ENCODE measurements at places on chromosomes 5 and 9.
A peak's percentile ranks its signal among the peaks of the same experiment; 100 is the strongest.

DNA sequence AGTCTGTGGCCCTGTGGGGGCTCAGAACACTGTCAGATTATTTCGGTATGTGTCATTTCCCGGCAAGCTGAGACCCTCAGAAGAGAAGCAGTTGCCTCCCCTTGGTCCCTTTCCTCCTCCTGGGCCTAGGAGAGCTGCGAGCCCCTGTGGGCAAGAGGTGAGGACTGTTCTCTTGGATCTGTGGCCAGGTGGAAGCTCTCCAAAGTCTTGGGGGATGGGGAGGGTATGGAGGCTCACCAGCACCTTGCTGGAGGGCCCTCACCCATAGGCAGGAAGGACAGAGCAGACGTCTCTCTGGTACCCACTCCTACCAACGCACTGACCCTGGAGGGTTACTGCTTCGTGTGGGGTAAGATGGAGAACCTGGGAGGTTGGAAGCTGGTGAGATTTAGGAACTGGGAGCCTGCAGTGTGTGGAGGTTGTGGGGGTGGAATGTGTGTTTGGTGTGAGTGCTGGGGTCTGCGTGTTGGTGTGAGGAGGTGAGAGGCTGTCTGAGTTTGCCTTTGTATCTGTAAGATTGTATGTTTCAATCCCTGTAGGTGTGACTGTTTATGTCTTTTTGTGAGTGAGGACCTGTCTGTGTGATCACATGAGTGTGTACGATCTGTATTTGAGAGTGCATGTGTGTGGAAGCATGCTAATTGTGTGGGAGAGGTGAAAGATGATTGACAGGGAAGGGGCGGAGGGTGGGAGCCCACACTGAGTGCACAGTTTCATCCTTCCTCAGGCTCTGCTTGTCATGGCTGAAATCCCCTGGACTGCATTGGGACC is 52.4 kb upstream of the PSD2 start:
- DNase-seq: no peak

DNA sequence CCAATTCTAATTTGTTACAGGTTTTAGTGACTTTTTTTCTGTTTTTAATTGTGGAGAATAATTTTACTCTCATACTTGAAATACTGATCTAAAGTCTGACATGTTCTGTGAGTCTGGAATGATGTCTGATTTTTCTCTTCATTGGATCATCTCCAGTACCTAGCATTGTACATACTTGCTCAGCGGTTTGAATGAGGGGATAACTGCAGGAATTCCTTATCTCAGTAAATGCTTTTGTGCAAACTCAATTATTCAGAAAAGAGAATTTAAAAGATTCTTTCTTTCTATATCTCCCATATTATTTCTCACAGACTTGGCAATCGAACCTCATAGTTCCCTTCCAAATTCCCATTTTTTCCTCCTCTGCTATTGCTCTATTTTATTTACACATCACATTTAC is 397.9 kb upstream of the SGCD start:
- no peak for DNase-seq

GRCh38 chr9:135343837-135344522 is 135.6 kb upstream of the PPP1R26 start:
- DNase-seq: no peak

- DNase-seq: no peak
Measured at GRCh38 chr9:87359958-87360601, 137.6 kb upstream of the DAPK1 start.

- no peak for DNase-seq
Measured at GRCh38 chr5:135136546-135136945, 102.5 kb upstream of the PITX1 start.

DNA sequence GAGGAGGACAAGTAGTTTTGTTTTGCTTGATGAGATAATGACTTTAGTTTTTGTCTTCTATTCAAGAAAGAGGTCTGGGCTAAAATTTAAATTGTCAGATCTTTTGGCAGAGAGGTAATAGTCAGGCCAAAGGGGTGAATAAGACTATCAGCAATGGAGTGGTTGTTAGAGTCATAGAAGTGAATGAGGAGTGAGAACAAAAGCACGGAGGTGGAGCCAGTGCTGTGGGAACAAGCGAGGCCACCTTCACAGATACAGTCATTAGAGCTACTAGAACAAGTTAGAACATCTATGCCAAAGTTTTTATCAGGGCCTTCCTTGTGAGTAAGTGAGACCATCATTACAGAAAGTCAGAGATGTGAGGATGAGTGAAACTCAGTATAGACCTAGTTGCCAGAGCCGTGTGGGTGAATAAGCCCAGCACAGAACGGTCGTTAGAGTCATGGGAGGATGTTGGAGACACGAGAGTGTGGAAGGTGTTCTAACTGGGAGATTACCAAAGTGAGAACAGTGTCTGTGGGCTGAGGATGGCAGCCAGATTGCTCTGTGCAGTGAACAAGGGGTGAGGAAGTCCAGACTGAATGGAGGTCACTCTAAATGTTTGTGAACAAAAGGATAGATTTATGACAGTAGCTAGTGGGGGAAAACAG is 135.1 kb downstream of the RPS23 start:
- no peak for DNase-seq

- no peak for DNase-seq
Measured at GRCh38 chr5:110878115-110878514, 139.3 kb downstream of the SLC25A46 start.

GRCh38 chr5:170336065-170336464 is 38.5 kb upstream of the LCP2 start:
- DNase-seq: no peak

DNA sequence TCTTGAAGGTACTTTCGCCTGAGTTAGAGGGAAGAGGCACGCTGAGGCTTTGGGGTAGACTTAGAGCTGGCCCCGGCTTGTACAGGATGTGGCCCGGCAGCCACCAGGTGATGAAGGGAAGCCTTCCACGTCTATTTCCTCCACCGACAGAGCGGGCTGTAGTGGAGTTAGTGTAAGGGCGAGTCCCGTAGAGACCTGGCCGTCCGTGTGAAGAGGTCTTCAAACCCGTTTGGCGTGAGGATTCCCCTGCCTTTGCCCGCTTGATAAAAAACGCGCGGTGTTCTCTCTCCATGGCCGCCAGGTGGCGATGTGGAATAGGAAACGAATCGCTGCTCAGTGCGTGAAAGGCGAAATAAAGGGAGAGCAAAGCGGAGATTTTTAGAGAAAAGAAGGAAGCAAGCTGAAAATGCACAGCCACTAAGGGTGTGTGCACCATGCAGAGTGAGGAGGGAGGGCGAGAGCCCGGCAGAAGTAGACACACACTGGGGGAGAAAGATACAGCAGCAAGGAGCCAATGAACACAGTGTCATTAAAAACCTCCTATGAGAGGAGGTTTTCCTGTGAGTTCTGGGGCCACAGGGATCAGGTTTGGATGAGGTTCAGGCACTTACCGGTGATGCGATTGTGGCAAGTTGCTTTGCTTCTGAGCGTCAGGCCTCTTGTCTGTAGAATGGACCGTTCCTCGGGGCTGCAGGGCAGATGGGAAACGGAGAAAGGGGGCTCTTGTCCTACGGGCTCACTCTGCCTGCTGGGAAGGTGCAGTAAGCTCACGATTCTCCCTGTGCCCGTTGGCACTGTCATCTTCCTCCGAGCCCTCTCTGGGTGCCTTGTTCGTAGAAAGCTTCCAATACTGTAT is 34.2 kb downstream of the STC2 start:
- DNase-seq: peak; percentile 27

GRCh38 chr9:85898332-85898731 is 42.6 kb upstream of the NAA35 start:
- no peak for DNase-seq

DNA sequence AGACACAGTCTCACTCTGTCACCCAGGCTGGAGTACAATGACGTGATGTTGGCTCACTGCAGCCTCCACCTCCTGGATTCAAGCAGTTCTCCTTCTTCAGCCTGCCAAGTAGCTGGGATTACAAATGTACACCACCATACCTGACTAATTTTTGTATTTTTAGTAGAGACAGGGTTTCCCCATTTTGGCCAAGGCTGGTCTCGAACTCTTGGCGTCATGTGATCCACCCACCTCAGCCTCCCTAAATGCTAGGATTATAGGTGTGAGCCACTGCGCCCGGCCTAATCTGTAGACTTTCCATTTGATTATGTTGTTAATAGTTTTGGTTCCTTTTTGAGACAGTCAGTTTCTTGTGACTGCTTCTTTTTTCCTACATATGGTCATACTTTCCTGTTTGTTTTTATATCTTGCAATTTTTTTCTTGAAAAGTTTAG is 31.0 kb downstream of the MTREX start:
- peak; percentile 49 for DNase-seq

- DNase-seq: no peak
Measured at GRCh38 chr5:142692321-142692894, 6.5 kb upstream of the FGF1 start.

DNA sequence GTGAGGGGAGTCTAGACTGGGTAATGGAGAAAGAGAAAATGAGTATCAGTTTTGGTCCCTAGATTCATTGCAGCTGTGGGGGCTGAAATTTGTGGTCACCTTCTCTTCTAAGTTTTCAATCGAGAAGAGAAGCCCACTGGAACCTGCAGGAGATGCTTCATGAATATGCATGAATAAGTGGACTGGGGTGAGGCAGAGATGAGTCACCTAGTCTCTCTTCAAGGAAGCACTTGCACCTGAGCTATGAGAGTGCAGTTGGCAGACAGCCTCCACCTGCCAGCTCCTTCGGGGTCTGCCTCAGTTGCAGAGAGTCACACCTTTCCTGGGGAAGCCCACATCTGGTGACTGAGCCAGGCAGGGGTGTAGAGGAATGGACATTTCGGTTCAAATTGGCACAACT is 69.1 kb downstream of the ZNF366 start:
- DNase-seq: no peak

GRCh38 chr9:89538871-89539270 is 41.0 kb upstream of the SEMA4D start:
- no peak for DNase-seq

GRCh38 chr9:124723352-124723751 is 47.8 kb downstream of the NR6A1 start:
- no peak for DNase-seq

- no peak for DNase-seq
Measured at GRCh38 chr9:129602598-129603415, 18.1 kb downstream of the C9orf50 start.

DNA sequence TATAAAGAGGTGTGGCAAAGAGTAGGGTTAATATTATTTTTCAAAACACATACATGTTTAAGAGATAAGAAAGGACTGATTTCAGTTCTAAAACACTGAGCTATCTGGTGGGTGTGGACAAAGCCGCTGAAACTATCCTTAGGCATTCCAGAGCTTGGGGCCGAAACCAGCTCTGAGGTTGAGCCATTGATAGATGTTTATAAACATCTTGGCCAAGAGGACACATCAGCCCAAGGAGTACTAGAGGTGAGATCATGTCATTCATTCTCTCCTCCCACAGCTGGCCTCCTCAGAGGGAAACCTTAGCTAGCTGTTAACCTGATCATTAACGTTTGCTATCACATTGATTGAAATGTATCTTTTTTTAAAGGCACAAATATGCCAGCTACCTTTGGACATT is 89.9 kb downstream of the NLN start:
- DNase-seq: no peak

GRCh38 chr9:22107202-22108045 is 98.3 kb upstream of the CDKN2B start:
- DNase-seq: no peak

GRCh38 chr5:32584646-32585045 is 711 bp upstream of the SUB1 start:
- no peak for DNase-seq

DNA sequence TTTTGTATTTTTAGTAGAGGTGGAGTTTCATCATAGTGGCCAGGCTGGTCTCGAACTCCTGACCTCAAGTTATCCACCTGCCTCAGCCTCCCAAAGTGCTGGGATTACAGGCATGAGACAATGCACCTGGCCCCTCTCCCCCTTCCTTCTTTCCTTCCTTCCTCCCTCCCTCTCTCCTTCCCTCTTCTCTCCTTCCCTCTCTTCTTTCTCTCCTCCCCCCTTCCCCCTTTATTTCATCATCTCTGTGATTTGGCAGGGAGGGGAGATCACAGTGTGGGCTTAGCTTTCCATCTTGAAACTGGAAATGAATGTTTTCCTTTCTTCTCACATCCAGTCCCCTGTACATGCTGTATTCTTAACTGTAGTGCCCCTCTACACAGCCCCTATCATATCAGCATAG is 12.7 kb downstream of the RHOBTB3 start:
- no peak for DNase-seq

GRCh38 chr9:136857581-136858412 is 5.7 kb downstream of the MAMDC4 start:
- DNase-seq: no peak

DNA sequence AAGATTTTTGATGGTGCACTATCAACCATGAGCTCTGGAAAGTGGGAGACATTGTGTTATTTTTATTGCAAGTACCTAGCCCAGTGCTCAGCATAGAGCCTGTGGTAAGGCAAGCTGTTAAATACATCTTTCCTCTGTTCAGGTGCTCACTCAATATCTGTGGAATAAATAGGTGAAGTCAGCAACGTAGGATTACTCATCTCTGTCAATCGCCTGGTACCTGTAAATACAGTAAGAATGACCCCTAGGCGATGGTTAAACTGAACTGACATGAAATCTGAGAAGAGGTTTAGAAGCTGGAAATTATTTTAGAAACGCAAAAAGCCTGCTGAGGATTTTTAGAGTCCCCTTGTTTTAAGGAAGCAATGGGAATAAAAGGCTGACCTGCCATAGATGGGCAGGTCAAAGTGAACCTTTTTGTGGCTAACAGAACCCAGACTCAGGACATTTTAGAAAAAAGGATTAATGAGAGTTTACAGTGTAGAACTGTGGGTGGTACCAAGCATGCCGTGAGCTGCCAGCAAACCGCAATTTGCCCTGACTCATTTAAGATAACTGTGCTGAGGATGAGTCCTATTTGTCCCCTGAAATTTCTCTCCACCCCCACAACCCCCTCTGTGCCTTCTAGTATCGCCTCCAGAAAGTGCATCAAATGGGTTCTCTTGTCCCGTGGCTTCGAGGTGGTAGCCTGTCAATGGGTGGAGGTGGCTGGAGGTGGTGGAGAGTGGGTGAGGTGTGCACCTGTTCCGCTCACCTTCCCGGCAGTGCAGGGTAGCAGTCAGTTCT is 375.1 kb downstream of the MED10 start:
- DNase-seq: no peak

- DNase-seq: no peak
Measured at GRCh38 chr9:93365427-93366118, 85.9 kb upstream of the FAM120A start.

DNA sequence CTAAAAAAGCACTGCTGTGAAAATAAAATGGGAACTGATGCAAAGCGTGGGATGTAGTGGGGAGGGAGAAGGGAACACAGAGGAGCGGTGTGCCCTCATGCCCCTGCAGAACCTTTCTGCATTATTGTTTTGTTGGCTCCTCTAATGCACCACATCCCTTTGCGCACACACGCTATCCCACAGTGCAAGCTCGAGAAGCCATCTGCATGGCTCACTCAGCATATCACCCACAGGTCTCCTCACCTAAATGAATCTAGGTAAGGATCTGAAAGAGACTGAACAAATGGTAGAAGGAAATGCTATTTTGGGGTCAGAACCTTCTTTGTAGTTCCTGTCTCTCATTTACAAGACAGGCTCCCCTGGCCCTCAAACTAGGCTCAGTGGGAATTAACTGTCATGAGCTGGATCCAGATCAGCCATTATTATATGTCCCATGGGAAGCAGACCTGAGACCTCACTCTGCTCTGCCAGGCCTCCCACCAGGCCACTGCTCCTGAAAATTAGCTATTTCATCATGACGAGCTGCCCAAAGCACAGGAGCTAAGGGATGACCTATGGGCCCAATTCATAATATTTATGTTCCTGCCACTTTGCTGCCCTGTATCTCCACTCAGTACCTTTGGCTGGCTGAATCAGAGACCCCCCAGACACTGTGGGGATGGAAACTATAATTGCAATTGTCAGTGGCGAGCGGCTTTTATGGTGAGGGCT is 169.4 kb downstream of the SPOCK1 start:
- no peak for DNase-seq

Measured in GM12864 (cell line).